ENCODE measurements at places on chromosomes 7 and 10.
A peak's percentile ranks its signal among the peaks of the same experiment; 100 is the strongest.

DNA sequence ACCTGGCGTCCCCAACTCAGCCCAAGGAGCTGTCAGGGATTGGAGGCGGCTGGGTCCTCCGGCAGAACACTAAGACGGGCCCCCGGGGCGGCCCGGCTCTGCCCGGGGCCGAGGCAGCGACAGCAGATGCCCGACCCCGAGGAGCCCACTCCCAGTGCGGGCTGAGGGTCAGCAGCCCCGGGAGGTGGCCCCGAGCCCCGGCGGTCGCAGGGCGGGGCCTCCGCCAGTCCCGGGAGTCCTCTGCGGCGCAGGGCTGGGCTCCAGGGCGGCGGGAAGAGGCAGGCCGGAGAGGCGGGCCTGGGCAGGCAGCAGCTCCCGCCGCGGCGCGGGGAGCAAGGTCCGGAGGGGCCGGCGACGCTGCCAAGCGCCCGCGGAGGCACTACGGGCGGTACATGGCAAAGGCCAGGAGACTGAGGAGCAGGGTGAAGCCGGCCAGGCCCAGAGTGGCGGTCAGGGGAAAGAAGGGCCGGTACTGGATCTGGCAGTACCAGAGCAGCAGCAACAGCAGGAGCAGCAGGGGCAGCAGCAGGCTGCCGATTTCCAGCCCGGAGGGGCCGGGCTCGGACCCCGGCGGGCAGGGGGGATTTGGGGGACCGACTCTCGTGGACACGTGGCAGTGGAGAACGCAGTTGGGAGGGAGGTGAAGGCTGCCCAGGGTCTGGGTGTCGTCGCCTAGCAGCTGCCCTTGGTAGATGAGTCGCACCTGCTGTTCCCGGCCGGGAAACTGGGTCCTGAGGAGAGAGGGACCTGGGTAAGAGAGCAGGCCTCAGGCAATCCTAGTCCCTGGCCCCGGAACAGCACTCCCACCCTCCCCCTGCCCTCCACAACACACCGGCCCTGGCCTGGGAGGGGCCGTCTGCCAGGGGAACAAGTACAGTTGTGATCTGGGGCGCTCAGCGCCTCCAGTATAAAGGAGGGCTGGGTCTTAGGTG lies 827 bp upstream of the FASTK start:
- peaks cover 3% of the 10 kb centered on the region for H3K36me3 ChIP-seq
- peak overlapping the region; percentile 90 for H3K4me3 ChIP-seq
- H3K27ac ChIP-seq, result peak overlapping the region; percentile 60
- H3K27me3 ChIP-seq, result peaks cover 2% of the 10 kb centered on the region
- no peak for DNase-seq

DNA sequence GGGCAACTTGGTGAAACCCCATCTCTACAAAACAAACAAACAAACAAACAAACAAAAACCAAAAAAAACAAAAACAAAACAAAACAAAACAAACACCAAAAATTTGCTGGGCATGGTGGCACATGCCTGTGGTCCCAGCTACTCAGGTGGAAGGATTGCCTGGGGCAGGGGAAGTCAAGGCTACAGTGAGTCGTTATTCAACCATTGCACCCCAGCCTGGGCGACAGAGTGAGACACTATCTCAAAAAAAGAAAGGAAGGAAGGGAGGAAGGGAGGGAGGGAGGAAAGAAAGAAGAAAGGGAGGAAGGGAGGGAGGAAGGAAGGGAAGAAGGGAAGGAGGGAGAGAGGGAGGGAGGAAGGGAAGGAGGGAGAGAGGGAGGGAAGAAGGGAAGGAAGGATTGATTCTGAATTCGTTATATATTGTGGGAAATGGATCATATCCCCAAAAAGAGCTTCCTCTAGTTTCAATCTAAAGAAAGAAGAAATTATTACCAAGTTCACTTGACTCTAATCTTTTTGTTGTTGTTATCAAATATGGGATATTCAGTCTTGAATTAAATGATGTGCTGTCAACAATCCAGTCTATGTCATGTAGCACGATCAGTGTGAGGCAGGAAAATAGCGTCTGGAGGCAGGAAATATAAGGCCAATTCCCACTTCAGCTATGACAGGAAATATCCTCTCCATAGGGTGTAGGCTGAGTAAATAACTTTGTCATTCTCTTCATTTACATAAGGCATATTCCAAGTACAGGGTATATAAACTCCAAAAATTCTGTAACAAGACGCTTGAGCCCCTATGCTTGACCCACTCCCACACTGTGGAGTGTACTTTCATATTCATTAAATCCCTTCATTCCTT lies 26.2 kb upstream of the TRIM24 start:
- H3K36me3 ChIP-seq, result no peaks in the 10 kb centered on the region
- no peak overlapping the region for H3K27ac ChIP-seq
- H3K27me3 ChIP-seq, result peaks cover 6% of the 10 kb centered on the region
- no peak for DNase-seq
- no peak overlapping the region for H3K4me3 ChIP-seq

- peaks cover 8% of the 10 kb centered on the region for H3K27me3 ChIP-seq
- H3K4me3 ChIP-seq, result no peak overlapping the region
- no peaks in the 10 kb centered on the region for H3K36me3 ChIP-seq
- peaks cover 5% of the 10 kb centered on the region for H3K4me1 ChIP-seq
- H3K27ac ChIP-seq, result no peak overlapping the region
Measured at GRCh38 chr7:24403557-24403956, 119.6 kb downstream of the NPY start.

GRCh38 chr7:77370606-77371005 lies 45.5 kb downstream of the GSAP start:
- H3K4me1 ChIP-seq, result peaks cover 3% of the 10 kb centered on the region
- H3K27ac ChIP-seq, result peak overlapping the region; percentile 20
- DNase-seq, result no peak

- H3K27me3 ChIP-seq, result no peaks in the 10 kb centered on the region
- no peak for DNase-seq
- H3K27ac ChIP-seq, result peak overlapping the region; percentile 22
- H3K4me1 ChIP-seq, result peaks cover 12% of the 10 kb centered on the region
Measured at GRCh38 chr7:5629941-5630340, 151.5 kb downstream of the RNF216 start.

DNA sequence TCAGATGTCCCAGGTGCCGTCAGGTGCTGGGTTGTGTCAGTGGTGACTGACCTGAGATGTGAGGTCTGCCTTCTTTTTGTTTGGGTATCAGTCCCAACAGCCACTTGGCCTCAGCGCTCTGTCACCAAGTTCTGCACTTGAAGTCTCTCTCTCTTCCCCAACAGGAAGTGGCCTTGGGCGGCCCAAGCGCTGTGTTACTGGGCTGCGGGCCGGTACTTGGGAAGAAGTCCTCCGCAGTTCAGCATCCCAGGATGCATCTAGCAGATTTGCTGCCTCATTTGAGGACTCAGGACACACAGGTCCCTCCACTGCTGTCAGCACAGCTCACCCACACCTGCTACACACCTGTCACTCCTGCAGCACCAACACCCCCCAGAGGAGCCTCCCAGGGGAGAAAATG lies 40.1 kb downstream of the LYZL2 start:
- H3K36me3 ChIP-seq, result no peaks in the 10 kb centered on the region
- DNase-seq, result no peak
- peaks cover 9% of the 10 kb centered on the region for H3K4me1 ChIP-seq
- peaks cover 6% of the 10 kb centered on the region for H3K27me3 ChIP-seq
- H3K27ac ChIP-seq, result no peak overlapping the region
- H3K4me3 ChIP-seq, result no peak overlapping the region

GRCh38 chr10:116679351-116679750 lies 58.6 kb downstream of the PNLIPRP2 start:
- H3K4me1 ChIP-seq, result no peaks in the 10 kb centered on the region
- DNase-seq, result no peak
- H3K27me3 ChIP-seq, result peaks cover 2% of the 10 kb centered on the region
- H3K4me3 ChIP-seq, result no peak overlapping the region
- no peak overlapping the region for H3K27ac ChIP-seq

DNA sequence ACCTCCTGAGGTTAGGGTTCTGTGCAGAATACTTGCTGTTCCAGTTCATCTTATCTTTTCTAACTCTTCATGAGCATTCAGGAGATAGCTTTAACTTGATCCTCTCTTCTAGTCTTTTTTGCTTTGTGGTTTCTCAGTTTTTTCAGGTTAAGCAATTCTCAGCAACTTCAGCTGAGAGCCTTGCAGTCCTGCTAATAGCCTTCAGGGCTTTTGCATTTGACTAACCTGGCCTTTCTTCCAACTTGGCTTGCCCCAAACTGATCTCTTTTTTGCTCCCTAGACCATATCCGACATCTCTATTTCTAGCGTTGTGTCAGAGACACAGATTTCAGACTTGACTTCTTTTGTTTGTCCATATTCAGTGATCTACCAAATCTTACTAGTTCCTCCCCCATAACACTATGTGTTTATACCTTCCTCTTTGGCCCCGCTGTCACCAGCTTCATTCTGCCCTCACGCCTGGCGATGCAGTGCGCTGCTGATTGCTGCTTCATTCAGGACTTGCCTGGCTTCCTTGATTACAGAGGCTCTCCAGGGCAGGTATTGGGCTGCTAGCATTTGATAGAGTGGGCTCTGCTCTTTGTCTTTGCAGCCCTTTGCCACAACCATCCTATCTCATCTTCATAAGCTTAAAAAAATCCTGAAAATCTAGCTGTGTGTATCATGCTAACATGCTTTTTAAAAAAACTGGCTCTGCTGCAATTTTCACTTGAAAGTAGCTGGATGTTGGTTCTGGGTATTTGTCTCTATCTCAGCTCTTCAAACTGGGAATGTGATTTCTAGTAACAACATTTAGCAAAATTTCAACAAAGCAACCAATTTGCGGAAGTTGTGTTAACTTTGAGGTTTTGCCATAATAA lies 9.6 kb downstream of the CUL1 start:
- H3K27ac ChIP-seq, result peak overlapping the region; percentile 41
- no peaks in the 10 kb centered on the region for H3K36me3 ChIP-seq
- H3K4me1 ChIP-seq, result peaks cover 36% of the 10 kb centered on the region
- no peaks in the 10 kb centered on the region for H3K27me3 ChIP-seq

DNA sequence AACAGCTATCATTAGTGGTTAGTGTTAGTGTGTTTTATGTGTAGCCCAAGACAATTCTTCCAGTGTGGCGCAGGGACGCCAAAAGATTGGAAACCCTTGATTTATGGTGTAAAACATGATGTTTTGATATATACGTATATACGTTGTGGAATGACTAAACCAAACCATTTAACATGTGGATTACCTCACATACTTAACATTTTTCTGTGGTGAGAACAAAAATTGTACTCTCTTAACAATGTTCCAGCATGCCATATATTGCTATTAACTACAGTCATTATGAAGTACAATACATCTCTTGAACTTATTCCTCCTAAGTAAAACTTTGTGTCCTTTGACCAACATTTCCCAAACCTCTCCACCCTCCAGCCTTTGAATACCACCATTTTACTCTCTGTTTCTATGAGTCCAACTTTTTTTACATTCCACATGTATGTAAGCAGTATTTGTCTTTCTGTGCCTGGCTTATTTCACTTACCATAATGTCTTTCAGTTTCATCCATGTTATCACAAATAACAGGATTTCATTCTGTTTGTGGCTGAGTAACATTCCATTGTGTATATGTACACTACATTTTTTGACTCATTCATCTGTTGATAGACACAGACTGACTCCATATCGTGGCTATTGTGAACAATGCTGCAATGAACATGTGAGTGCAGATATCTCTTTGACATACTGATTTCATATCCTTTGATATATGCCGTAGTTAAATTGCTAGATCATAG lies 42.2 kb upstream of the MAGI2 start:
- no peaks in the 10 kb centered on the region for H3K36me3 ChIP-seq
- H3K4me3 ChIP-seq, result no peak overlapping the region
- no peaks in the 10 kb centered on the region for H3K27me3 ChIP-seq
- H3K27ac ChIP-seq, result no peak overlapping the region
- no peaks in the 10 kb centered on the region for H3K4me1 ChIP-seq

DNA sequence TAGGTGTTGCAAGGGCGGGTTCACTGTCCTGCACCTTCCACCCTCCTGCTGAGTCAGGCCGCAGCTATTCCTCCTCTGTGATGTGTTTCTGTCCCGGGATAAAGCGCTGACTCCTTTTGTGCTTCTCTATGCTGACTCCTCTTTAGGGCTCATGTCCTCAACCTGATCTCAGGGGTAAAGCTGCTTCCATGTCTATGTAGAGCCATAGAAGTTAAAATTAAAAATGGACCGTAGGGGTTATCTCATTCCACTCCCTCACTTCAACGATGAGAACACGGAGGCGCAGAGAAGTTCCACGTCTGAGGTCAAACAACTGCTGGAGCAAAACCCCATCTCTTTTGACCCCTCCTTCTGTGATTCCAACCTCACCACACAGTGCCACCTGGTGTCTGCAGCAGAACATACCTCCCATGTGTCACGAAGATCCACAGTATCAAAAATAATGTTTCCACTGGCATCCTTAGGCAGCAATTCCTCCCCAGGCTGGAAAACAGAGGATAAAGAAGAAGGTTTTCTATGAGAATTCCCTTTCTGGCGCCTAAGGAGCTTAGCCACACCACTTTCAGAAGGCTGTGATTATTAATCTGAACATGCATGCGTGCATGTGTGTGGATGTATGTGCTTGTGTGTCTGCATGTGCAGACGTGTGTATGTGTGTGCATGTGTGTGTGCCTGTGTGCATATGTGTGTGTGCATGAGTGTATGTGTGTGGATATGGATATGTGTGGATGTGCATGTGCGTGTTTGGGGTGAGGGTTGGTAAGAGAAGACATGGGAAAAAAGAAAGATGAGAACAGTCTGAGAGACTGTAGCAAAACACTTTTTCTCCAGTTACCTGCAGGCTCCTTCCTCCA lies 81.2 kb upstream of the UCN3 start:
- no peak overlapping the region for H3K4me3 ChIP-seq
- no peak for DNase-seq
- H3K4me1 ChIP-seq, result peaks cover 5% of the 10 kb centered on the region
- H3K27me3 ChIP-seq, result peaks cover 12% of the 10 kb centered on the region

GRCh38 chr10:103534621-103535498 lies 41.4 kb downstream of the NEURL1 start:
- DNase-seq, result no peak
- peaks cover 22% of the 10 kb centered on the region for H3K27me3 ChIP-seq
- H3K4me1 ChIP-seq, result no peaks in the 10 kb centered on the region
- peaks cover 3% of the 10 kb centered on the region for H3K36me3 ChIP-seq
- H3K4me3 ChIP-seq, result no peak overlapping the region

DNA sequence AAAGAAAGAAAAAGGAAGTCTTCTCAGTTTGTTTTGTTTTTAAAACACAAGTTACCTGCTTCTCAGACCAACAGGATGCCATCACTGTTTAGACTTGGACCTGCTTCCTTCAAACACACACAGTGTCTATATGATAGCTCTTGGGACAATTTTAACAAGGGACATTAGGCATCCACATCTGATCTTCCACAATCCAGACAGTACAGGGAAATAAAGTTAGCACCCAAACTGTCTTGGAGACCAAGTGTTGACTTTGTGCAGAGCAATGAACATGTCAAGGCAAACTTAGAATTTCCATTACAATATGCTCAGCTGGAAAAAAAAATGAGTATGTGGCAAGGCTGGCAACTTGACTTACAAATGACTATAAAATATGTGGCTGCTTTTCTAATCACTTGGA lies 80.9 kb downstream of the SGMS1 start:
- peaks cover 58% of the 10 kb centered on the region for H3K4me1 ChIP-seq
- no peak overlapping the region for H3K27ac ChIP-seq
- H3K27me3 ChIP-seq, result no peaks in the 10 kb centered on the region
- H3K4me3 ChIP-seq, result no peak overlapping the region
- peaks cover under 1% of the 10 kb centered on the region for H3K36me3 ChIP-seq
- DNase-seq, result no peak

GRCh38 chr10:110803239-110803749 lies 68.4 kb upstream of the PDCD4 start:
- H3K27ac ChIP-seq, result peak overlapping the region; percentile 79
- peak; percentile 30 for DNase-seq
- H3K36me3 ChIP-seq, result no peaks in the 10 kb centered on the region
- peaks cover 28% of the 10 kb centered on the region for H3K4me1 ChIP-seq
- no peaks in the 10 kb centered on the region for H3K27me3 ChIP-seq
- H3K4me3 ChIP-seq, result peak overlapping the region; percentile 70

- H3K4me1 ChIP-seq, result peaks cover 53% of the 10 kb centered on the region
- H3K36me3 ChIP-seq, result peaks cover 1% of the 10 kb centered on the region
- peak overlapping the region; percentile 86 for H3K27ac ChIP-seq
Measured at GRCh38 chr10:11532306-11532705, 79.1 kb downstream of the USP6NL start.
